ENCODE measurements at places on chromosomes 7 and 10. TPM values are rescaled to one million over a fixed set of nuclear protein-coding genes. Genes with fewer than 3 reads are reported as not detected.

The GALNT17 gene
- total RNA-seq: not detected

The STEAP4 gene
- not detected for total RNA-seq

DNA sequence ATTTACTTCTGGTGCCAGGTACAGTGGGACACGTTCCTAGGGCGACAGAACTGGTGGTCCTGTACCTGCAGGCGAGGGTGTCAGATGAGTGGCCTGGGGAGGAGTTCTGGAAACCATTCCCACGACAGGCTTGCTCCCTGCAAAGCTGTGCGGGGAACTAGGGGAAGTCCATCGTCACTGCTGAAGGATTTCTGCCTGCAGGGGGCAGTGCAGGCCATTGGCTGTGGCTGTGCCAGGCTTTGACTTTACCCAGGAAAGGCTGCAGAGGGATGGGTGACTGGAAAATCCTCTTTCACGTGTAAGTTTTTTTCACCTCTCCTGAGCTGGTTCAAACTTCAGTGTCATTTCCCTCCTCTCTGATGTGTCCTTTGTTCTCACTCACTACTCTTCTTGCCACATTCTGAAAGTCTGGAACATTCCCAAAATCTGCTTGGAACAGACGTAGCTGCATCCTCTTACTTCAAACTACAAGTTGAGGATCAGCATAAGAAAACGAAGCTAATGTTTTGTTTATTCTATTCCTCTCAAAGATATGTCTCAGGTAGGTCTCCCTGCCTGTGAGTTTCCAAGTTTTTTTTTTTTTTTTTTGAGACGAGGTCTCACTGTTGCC is 126.5 kb downstream of the SH2D4B start:
- peak; percentile 53 for DNase-seq

- no peak for DNase-seq
Observed at GRCh38 chr10:87763086-87763861, 54.8 kb downstream of the ATAD1 start.

- no peak for DNase-seq
Observed at GRCh38 chr7:150976529-150977381, 1.4 kb downstream of the KCNH2 start.

GRCh38 chr7:21543528-21544302 is 876 bp downstream of the DNAH11 start:
- no peak for DNase-seq

The VENTX gene
- not detected for total RNA-seq

Data from activated naive CD8-positive, alpha-beta T cell treated with anti-CD3 and anti-CD28 coated beads for 36 hours (primary cell).